Left ventricle myocardium inferior (tissue), 1 donor: ENCODE measurements at places on chromosomes 12 and 14. TPM values are rescaled to one million over a fixed set of nuclear protein-coding genes. Genes with fewer than 3 reads are reported as not detected.

Gene OR8S1
- total RNA-seq = not detected

Gene CPNE6
- not detected for total RNA-seq

Gene KRT79
- not detected for total RNA-seq

- no peak overlapping the region for H3K4me3 ChIP-seq
- no peak overlapping the region for H3K27ac ChIP-seq
Observed at GRCh38 chr14:52494444-52494843, 57.9 kb downstream of the TXNDC16 start.

DNA sequence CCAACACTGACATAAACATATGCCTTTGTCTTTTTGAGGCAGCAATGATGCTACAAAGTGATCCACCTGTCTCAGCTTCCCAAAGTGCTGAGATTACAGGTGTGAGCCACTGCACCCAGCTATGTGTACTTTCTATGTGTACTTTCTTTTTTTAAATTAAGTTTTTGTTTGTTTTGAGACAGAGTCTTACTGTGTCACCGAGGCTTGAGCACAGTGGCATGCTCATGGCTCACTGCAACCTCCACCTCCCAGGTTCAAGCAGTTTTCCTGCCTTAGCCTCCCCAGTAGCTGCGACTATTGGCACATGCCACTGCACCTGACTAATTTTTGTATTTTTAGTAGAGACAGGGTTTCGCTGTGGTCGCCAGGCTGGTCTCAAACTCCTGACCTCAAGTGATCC, 172.5 kb upstream of the ALG10B start:
- H3K27me3 ChIP-seq = no peaks in the 10 kb centered on the region
- DNase-seq = no peak
- H3K27ac ChIP-seq = no peak overlapping the region
- H3K4me3 ChIP-seq = no peak overlapping the region
- H3K4me1 ChIP-seq = peaks cover under 1% of the 10 kb centered on the region

GRCh38 chr12:71772735-71773134, 18.1 kb downstream of the RAB21 start:
- no peaks in the 10 kb centered on the region for H3K27me3 ChIP-seq
- H3K4me3 ChIP-seq = no peak overlapping the region
- H3K4me1 ChIP-seq = peaks cover 67% of the 10 kb centered on the region
- no peak for DNase-seq

Gene SLC25A21
- 0.77 TPM for total RNA-seq

- DNase-seq = no peak
- H3K27ac ChIP-seq = no peak overlapping the region
- H3K36me3 ChIP-seq = peaks cover 97% of the 10 kb centered on the region
Observed at GRCh38 chr14:103749452-103749851, 33.8 kb downstream of the ZFYVE21 start.
